Stimulated activated CD8-positive, alpha-beta memory T cell treated with anti-CD3 and anti-CD28 coated beads, Interleukin-15, amount 100 ng/mL, for 48 hours (primary cell): ENCODE measurements at places on chromosomes 2 and 18.

- DNase-seq, result no peak
Observed at GRCh38 chr2:21270083-21270491, 146.3 kb downstream of the TDRD15 start.

- no peak for DNase-seq
Observed at GRCh38 chr18:66136039-66136438, 385.2 kb downstream of the CDH7 start.

DNA sequence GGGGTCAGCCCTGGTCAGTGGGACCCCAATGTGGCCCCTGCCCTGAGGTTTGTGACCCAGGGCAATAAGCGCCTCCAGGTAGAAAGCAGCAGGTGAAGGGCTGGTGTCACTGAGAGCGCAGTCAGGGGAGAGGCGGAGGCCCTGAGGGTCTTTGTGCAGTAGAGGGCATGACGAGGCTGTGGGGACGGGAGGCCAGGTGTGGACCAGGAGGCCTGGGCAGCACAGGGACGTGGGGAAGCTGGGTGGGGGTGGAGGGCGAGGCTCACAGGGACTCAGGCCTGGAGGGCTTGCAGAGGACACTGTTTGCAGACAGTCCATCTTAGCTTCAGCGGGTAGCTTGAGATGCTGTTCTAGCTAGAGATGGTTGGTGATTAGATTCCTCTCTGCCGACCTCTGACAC, 32.0 kb downstream of the TRAF3IP1 start:
- DNase-seq, result no peak

- no peak for DNase-seq
Observed at GRCh38 chr18:47209171-47209570, 33.0 kb upstream of the IER3IP1 start.

GRCh38 chr2:235689427-235689853, 195.6 kb downstream of the AGAP1 start:
- no peak for DNase-seq

GRCh38 chr2:29664578-29664977, 256.8 kb downstream of the ALK start:
- no peak for DNase-seq

- no peak for DNase-seq
Observed at GRCh38 chr2:205177546-205177945, 504.8 kb upstream of the NRP2 start.

DNA sequence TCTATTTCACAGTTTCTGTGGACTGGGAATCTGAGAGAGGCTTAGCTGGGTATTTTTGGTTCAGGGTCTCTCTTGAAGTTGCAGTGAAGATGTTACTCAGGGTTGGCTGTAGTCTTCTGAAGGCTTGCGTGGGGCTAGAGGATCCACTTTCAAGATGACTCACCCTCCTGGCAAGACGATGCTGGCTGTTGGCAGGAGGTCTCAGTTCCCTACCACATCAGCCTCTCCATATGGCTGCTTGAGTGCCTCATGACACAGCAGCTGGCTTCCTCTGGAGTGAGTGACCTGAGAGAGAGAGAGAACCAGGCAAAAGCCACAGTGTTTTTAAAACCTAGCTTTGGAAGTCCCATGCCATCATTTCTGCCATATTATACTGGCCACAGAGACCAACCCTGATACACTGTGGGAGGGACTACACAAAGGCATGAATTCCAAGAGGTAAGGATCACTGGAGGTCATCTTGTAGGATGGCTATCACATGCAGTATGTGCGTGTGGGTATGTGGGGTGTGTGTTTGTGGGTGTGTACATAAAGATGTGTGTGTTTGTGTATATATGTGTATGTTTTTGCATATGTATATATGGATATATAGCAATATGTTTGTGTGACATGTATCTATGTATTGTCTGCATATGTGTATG, 25.1 kb downstream of the DNPEP start:
- no peak for DNase-seq
